Epithelial cell of prostate (primary cell): ENCODE measurements at places on chromosomes 13 and 19.

DNA sequence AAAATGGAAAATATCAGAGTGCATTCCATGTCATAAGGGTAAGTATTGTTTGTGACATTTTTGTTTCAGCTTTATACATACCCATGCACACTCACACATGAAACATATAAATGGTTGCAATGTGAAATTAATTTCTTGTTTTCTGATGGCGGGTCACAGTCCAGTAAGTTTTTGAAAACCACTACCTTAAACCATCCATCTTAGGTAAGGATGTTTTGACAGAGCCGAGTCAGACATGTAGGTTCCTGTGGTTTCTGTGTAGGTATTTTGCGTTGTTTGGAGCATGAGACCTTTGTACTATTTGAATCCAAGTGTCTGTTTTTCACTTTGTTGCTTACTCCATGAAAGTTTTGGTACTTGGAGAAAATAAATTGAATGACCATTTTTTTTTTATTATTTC, 121.7 kb downstream of the B3GLCT start:
- DNase-seq = no peak

DNA sequence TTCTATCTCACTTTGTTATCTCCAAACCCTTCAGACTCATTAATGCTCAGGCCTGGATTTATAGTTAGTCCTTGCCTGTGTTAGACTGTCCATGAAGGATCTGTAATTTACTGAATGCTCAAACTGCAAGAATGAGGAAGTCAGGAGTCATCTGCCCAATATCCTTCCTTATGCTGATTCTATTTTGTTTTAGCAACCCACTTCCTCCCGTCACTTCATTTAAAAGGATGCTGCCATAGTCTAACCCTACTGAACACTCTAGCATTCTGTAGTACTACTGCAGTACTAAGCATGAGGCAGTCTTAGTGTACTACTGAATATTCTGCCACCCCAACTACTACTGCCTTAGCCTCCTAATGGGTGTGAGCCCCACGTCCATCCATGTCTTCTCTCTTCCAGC, 1.5 kb downstream of the FCAR start:
- DNase-seq = no peak

- DNase-seq = peak; percentile 98
Observed at GRCh38 chr13:40060296-40061007, 405.0 kb downstream of the COG6 start.

DNA sequence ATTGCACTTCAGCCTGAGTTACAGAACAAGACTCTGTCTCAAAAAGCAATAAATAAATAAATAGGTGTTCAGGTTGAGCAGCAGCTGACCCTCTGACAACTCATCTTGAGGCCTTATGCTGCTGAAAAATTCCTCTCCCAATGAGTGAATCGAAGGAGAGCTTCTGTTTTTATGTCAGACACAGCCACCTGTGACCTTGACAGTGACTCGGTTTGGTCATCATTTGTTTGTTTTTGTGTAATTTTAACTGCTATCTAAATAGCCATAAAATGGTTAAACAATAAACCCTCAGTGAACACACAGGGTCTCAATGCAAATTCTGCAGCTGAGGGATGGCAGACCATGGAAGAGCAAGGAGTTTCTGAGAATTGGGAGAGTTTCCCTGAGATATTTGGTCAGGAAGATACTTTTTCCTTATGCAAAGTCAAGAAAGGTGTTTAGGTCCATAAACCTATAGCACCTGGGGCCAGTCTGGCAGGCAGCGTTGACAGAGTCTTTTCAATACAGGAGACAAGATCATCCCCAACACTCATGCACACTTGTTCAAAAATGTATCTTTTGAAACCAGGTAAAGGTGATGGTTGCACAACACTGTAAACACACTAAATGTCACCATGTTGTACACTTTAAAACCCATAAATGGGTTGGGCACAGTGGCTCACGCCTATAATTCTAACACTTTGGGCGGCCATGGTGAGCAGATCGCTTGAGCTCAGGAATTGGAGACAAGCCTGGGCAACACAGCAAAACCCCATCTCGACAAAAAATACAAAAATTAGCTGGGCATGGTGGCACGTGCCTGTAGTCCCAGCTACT, 16.6 kb upstream of the SLC25A30 start:
- DNase-seq = no peak

DNA sequence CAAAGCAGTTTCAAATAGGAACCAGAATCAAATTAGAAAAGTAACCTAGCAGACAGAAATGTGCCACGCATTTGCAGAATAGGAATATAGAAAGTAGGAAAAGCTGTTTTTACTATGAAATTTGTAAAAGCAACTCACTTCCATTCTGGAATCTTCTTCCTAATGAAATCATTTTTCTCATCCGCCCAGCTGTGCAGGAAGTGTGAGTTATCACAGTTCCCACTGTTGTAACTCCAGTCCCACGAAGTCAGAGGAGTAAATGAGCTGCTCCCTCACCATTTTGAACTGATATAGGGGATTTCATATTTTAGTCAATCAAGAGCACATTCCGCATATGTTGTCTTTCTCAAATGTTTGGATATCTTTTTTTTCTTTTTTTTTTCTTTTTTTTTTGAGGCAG, 230.8 kb downstream of the TBC1D4 start:
- DNase-seq = no peak

GRCh38 chr13:61040181-61040580, 375.5 kb downstream of the PCDH20 start:
- DNase-seq = no peak

DNA sequence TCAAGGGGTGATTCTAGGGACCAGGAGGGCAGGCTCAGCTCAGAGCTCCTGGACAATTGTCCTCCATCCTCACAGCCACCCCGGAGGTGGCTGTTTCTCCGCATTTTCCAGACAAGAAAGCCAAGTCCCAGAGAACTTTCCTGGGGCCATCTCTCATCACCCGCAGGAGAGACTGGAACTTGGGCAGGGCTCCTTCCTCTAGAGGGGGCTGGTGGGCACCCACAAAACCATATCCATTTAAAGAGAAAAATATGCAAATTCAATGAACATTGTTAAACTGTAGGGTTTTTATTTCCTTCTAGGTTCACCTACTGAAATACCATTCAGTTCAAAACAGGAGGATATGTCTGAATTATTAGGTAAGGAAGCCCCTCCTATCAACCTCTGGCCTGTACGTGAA, 16.6 kb downstream of the SPACA7 start:
- no peak for DNase-seq

- no peak for DNase-seq
Observed at GRCh38 chr13:79194727-79195126, 211.3 kb downstream of the RBM26 start.

DNA sequence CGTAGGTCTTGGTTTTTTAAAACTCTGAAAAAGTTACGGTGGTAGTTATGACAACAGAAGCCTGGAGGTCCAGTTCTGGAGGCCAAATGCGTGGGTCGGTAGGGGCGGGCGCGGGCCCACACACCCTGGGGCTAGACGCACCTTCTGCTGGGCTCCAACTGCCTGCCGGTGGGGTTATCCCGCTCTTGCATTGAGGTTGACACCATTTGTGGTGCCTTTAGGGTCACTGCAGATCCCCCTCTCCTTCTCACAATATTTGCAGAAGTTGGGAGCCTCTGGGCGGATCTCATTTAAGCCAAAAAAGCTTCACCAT, 81.6 kb downstream of the CHST8 start:
- no peak for DNase-seq

DNA sequence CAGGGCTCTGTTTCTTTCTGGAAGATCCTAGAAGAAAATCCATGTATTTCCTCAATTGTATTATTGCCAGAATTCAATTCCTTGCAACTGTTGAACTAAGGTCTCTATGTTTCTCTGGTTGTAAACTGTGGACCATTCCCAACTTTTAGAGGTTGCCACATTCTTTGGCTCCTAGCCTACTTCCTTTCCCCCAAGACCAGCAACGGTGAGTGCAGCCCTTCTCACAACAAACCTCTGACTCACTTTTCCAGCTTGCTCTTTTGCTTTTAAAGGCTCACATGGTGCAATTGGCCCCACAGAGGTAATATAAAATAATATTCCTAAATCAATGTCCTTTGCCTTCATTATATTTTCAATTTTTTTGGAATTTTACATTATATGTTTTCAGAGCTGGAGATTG, 371.3 kb downstream of the SLITRK5 start:
- DNase-seq = no peak

- no peak for DNase-seq
Observed at GRCh38 chr19:275000-275399, 16.2 kb downstream of the PLPP2 start.

DNA sequence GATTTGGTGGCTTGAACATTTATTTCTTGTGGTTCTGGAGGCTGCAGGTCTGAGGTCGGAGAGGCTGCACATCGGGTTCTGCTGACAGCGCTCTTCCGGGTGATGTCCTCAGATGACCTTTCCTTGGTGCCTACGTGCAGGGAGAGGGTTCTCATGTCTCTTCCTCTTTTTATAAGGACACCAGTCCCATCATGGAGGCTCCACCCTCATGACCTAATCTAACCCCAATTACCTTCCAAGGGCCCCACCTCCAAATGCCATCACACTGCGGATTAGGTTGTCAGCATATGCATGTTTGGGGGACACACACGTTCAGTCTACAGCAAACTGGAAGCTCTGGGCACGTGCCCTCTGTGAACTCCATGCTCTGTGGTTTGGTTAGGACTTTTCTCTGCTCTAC, 338.6 kb downstream of the FGF9 start:
- no peak for DNase-seq

DNA sequence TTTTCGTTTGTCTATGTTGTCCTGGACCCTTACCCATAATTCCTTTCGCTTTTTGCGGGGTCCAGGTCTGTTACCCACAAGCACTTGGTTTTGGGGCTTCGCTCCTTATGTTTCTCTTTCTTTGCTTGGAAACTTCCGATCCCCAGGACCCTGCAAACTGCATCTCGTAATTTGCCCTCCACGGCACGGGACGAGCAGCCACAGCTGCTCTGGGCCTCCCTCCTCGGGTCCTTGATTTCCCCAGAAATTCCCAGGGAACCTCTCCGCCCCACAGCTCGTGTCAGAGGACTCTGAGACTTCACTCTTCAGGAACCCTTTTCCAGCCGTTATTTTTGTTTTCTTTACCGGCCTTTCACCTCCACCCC, 599 bp downstream of the SNRNP70 start:
- no peak for DNase-seq

DNA sequence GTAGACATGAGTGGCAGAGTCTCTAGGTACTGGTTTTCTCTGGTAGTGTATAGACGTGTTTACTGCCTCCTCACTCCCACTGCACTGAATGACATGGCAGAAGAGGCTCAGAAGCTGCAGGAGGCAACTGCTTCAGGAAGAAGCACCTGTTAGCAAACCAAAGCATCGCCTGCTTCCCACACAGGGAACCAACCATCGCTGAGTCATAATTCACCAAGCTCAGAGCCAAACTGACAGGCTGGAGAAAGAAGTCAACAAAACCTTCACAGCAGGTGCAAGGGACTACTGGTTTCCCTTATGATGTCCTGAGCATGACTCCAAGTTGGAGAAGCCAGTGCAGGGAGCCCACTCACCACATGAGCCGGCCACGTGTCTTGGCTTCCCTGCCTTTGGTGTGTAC, 69.8 kb downstream of the KCTD12 start:
- no peak for DNase-seq

GRCh38 chr19:32269831-32270230, 75.6 kb upstream of the ZNF507 start:
- no peak for DNase-seq

DNA sequence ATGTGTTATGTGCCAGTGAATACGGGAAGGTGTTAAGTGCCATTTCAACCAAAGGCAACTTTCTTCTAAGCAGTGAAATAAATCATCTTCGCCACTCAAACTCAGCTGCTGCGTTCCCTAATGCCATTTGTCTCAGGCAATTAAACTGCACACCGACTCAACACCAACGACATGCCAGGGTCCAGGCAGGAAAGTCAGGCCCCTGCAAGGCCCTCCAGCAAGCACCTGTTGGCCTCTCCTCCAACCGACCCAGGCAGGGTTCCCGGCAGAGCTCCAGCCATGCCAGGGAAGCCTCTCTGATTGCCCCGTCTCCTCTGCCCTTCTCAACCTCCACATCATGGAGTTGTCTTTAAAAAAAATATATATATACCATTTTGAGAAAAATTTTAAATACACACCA, 21.8 kb downstream of the SAFB2 start:
- DNase-seq = no peak

DNA sequence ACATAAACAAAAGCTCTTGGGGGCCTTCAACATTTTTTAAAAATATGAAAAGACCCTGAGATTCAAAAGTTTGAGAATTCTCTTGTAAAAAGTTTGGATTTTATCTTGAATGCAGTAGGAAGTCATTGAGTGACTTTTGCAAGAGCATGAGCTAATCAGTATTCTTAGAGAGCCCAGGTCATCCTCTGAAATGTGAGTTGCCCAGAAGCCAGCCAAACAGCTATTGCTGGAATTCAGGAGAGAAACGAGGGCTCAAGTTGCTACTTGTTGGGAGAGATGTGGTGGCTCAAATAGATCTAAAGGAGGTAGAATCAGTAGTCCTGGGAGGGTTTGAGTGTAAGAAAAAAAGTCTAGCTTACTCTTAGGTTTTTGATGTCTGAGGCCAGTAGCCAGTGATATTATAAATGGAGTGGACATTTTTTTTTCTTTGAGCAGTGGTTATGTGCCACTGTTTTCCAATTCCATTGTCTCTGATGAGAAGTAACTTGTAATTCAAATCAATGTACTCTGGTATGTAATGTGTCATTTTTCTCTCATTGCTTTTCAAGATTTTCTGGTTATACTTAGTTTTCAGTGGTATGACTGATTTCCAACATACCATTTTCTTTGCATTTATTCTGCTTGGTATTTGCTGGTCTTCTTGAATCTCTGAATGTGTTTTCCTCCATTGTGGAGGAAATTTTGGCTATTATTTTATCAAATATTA, 30.7 kb downstream of the LMO7 start:
- DNase-seq = peak; percentile 64

DNA sequence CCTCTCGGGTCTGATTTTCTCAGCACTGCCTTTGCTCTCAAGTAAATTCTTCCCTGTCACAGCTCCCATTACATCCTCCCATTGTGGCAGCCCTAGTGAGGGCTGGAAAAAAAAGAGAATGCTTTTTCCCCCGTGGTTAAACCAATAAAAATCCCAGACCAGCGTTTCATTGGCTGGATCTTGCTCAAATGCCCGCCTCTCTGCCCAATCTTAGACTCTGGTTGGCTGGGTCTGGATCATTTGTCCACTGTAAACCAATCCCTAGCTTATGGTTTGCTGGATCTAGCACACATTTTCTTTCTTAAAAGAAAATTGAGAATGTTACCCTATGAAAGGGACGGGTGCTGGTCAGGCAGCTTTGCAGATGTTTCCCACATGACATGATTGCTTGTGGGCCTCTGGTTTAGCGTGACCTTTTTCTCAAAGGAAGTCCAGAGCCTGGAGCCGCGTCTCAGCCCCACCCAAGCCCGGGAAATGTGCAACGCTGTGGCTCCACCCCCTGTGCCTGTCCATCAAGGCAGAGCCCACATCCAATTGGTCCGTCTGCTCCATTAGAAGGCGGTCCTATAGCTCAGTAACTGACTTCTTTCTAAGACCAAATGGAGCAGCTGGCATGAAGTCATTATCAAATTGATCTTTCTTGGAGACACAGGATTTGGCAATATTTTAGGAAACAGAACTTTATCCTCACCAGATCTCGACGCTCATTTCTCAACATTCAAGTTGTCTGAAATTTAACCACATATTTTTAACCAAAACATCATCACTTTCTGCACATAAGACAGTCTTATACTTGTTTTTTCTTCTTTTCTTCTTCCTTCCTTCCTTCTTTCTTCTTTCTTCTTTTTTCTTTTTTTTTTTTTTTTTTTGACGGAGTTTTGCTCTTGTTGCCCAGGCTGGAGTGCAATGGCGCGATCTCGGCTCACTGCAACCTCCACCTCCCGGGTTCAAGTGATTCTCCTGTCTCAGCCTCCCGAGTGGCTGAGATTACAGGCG, 2.6 kb upstream of the MCEMP1 start:
- DNase-seq = no peak

- no peak for DNase-seq
Observed at GRCh38 chr19:1254081-1254527, 5.7 kb downstream of the MIDN start.
